ENCODE measurements at places on chromosomes 4 and X.

DNA sequence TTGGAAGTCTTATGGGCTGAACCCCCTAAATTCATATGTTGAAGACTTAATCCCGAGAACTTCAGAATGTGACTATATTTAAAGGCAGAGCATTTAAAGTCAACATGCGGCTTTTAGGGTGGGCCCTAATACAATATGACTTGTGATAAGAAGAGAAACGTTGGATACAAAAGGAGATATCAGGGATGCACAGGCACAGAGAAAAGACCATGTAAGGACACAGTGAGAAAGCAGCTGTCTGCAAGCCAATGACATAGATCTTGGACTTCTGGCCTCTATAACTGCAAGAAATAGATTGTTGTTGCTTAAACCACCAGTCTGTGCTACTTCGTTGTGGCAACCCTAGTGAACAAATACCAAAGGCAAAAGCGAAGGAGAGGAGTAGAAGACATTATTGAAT is 42.2 kb downstream of the GABRG1 start:
- no peak for DNase-seq

- no peak for DNase-seq
These were observed 1526.2 kb downstream of the RPA4 start for GRCh38 chrX:98409867-98410266.

DNA sequence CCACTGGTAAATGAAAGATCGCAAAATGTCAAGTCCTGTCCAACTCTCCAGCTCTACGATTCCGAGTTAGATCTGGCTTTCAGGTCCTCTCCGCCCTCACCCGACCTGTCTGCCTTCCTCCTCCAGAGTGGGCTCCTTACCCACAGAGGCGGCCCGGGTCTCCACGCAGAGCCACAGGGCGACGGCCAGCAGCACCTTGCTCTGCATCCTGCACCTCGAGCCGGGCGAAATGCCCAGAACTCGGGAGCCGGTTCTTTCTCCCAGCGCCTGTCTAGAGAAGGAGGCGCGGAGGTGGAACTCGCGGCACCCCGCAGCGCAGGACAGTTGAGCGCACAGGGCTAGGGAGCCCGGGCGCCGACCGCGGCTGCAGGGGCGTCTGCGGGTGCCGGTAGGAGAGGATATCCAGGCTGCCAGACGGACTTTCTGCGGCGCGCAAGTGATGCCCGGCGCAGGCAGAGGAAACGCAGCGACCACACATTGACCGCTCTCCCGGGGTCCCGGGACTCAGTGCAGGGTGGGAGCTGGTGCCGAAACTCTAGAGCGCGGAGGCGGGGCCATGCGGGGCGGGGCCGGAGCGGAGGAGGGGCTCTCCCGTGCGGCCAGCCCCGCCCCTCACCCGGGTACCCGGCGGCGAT is at the start of gene KDR:
TSS of gene KDR (minus strand) at position 509 of the 635 bp plus-strand sequence. CDS start at position 207, 302 bp downstream.
- no peak for DNase-seq

GRCh38 chr4:40526741-40527140 is 102.9 kb downstream of the RBM47 start:
- DNase-seq: no peak

- DNase-seq: no peak
These were observed 609 bp upstream of the BCORL1 start for GRCh38 chrX:129981752-129982299.

DNA sequence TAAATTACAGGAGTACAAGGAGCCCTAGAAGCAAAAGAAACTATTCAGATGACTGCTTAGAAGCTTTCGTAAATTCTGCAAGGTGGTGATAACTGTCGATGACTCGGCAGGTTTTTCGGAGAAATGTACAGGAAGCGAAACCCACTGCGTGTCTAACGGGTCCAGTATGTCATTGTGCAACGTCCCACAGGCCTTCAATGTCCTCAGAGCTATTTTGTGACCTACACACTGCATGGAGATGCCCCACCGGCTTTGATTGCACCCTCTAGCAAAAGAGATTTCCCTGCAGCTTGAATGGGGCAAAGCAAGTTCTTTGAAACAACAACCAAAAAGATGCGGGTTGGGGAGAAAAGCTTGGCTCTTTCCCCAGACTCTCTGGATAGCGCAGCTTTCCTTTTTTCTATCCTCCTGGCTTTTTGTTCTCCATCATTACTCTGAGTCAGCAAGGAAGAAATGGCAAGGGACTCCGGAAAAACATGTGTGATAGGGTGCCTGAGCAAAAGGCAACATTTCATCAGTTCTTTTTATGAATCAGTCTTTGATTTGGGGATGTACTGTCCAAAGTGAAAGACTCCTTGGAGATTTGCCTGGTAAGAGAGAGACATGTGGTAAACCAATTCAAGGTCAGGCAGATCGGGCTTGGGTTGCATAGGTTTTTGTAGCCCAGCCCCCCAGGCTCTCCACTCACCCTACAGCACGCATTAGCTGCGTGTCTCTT is 112.0 kb upstream of the TBL1X start:
- no peak for DNase-seq

GRCh38 chrX:15160558-15161095 is 109.3 kb downstream of the ASB9 start:
- DNase-seq: no peak

DNA sequence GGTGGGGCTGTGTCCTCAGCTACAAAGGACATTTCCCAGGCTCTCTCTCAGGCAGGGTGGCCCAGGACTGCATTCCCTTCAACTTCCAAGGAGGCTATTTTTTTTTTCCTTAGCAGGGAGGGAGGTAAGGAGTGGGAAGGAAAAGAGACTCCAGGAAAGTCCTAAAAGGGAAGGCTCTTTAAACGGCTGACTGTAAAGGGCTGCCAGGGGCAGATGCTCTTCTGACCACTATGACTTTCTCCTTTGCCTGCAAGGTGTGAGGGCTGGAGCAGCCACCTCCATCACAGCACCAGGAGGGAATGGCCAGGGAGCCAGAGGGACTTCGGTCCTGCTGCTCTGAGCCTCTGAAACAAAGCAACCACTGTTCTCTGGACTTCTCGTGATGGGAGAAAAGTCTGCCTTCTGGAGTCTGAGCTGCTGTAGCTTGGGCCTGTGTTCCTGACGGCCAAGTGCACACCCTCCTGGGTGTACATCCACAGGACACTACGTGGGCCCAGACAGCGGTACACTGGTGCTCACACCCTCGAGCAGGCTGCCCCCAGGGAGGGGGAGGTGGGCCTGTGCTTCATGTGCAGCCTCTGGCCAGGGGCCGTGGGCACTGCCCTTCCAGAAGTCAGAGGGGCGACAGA is 17.9 kb downstream of the NAT8L start:
- no peak for DNase-seq

Measured in stimulated activated CD8-positive, alpha-beta memory T cell treated with anti-CD3 and anti-CD28 coated beads, Interleukin-4, amount 100 ng/mL, for 24 hours (primary cell).